ENCODE measurements at places on chromosomes 7 and 10.

DNA sequence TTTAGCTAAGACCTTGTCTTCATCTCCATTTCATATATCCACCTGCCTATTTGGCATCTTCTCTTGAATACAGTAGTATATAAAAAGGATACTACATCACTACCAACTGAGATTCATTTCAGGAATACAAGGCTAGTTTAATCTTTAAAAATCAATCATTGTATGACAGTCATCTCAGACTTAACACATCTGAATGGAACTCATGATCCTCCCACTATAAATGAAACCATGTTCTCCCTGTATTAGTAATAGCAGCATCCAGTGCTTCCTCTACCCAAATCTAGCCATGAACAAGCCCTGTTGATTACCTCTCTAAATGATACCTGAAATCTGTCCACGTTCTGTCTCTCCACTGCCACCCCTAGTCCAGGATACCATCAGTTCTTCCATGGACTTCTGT, 196.2 kb downstream of the CDK14 start:
- no peak for DNase-seq

GRCh38 chr10:44927352-44927751, 16.2 kb downstream of the TMEM72 start:
- no peak for DNase-seq

- DNase-seq: no peak
Observed at GRCh38 chr10:60260321-60260720, 129.4 kb downstream of the ANK3 start.

DNA sequence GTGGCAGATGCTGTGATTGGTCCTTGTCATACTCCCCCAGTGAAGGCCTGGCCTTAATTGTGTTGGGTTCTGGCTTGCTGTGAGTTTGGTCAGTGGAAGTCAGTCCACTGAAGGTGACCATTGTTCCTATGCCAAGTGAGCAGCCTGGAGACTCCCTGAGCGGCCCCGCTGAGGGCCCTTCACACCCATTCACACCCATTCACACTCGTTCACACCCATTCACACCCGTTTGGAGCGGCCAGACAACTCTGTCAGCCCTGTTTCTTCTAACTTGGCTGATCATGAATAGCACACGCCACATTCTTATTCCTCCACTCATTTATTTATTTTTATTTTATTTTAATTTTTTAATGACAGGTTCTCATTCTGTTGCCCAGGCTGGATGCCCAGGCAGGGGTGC, 61.5 kb downstream of the C10orf120 start:
- no peak for DNase-seq

- no peak for DNase-seq
Observed at GRCh38 chr10:227014-227413, 91.8 kb downstream of the ZMYND11 start.

- peak; percentile 51 for DNase-seq
Observed at GRCh38 chr7:77538281-77539212, 1.5 kb downstream of the PTPN12 start.

GRCh38 chr7:131218727-131219128, 108.9 kb upstream of the MKLN1 start:
- DNase-seq: no peak

- no peak for DNase-seq
Observed at GRCh38 chr10:3761021-3761686, 23.9 kb downstream of the KLF6 start.

Data from NCI-H2107 (cell line).